ENCODE measurements at places on chromosomes 12 and 14. TPM values are rescaled to one million over a fixed set of nuclear protein-coding genes. Genes with fewer than 3 reads are reported as not detected.

DNA sequence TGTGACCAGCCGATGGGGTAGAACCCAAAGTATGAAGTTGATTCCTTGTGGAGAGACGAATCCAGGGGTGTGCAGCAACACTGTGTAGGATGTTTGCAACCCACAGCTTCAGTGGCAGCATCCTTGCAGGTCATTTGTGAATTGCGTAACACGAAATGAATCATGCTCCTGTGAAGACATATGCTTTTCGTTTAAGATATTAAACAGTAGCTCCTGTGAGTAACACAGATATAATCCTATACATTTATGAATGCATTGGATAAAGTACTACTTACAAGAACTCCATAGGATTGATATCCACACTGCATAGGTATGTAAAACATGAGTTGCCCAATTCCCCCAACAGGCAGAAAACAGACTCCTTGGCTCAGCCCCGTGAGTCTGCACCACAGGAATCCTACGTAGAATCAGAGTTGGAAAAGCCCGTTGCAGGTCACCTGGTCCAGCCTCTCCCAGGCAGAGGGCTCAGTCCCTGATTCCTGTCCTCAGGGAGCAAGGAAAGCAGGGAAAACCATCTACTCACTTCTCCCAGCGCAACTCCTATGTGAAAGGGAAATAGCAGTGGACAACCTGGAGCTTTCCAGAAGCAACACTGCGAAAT lies 75.8 kb downstream of the GPATCH2L start:
- no peaks in the 10 kb centered on the region for H3K36me3 ChIP-seq
- H3K27ac ChIP-seq = no peak overlapping the region
- DNase-seq = peak; percentile 81
- H3K4me1 ChIP-seq = peaks cover 5% of the 10 kb centered on the region
- no peak overlapping the region for H3K4me3 ChIP-seq

GRCh38 chr12:2161473-2161872 lies 108.7 kb downstream of the CACNA1C start:
- H3K27me3 ChIP-seq = peaks cover 21% of the 10 kb centered on the region
- H3K4me1 ChIP-seq = no peaks in the 10 kb centered on the region
- no peak overlapping the region for H3K27ac ChIP-seq
- H3K4me3 ChIP-seq = no peak overlapping the region
- DNase-seq = peak; percentile 18

DNA sequence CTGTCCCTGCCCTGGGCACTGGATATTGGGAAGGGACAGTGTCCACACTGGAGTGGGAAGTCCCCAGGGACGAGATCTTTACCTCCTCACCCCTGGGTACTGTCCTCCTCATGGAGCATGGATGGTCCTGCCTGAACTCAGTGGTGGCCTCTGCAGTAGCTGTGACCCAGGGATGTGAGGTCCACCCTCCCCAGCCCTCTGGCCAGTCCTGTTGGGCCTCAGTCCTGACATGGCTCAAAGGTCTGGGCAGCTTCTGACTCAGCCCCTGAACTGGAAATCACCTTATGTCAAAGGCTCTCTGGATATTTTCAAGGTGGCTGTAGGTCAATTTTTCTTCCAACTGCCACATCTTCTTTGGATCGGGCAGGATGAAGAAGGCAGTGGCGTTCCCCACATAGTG lies 24.4 kb downstream of the SERPINA1 start:
- no peaks in the 10 kb centered on the region for H3K27me3 ChIP-seq
- DNase-seq = no peak
- H3K36me3 ChIP-seq = no peaks in the 10 kb centered on the region
- no peaks in the 10 kb centered on the region for H3K4me1 ChIP-seq

GRCh38 chr12:56723352-56723751 lies 1.7 kb downstream of the NACA start:
- peaks cover 39% of the 10 kb centered on the region for H3K4me1 ChIP-seq
- H3K27me3 ChIP-seq = no peaks in the 10 kb centered on the region
- H3K27ac ChIP-seq = peak overlapping the region; percentile 77
- no peak for DNase-seq
- H3K4me3 ChIP-seq = peak overlapping the region; percentile 88

GRCh38 chr12:112148031-112148513 lies 22.7 kb downstream of the TRAFD1 start:
- peak overlapping the region; percentile 67 for H3K27ac ChIP-seq
- no peaks in the 10 kb centered on the region for H3K27me3 ChIP-seq
- peaks cover 32% of the 10 kb centered on the region for H3K4me1 ChIP-seq

DNA sequence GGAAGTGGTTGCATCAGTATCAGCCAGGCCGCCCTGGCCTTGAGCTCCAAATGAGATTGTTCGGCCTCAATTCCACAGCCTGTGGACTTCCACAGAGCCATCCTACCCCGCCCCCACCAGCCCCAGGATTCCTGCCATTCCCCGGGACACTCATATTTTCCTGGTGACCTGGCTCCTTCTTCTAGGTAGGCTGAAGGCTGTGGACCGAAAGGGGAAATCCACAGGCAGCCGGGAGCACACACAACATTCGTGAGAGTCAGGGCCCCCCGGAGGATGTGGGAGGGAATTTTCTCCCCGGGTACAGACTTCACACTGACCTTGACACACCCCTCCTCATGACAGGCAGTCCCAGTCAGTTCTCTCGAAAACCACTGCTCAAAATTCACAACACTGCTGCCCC lies 39.9 kb downstream of the RIN3 start:
- H3K27ac ChIP-seq = no peak overlapping the region
- no peaks in the 10 kb centered on the region for H3K27me3 ChIP-seq
- H3K4me3 ChIP-seq = no peak overlapping the region
- H3K4me1 ChIP-seq = no peaks in the 10 kb centered on the region
- no peaks in the 10 kb centered on the region for H3K36me3 ChIP-seq

DNA sequence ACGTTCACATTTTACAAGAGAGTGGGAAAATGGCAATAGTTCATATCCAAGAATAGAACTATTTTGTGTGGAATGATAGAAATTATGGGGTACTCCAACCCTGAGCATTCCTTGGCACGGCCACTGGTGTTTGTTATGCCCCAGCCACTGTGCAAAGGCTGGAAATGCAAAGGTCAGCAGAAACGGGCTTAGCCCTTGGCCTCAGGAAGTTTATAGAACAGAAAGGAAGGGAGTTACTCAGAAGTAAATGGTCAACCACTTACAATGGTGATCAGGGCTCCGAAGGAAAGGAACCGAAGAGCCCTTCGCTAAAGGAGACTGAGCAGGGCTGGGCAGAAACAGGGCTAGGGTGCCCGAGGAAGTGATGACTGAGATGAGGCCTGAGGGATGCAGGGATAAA lies 45.1 kb downstream of the KICS2 start:
- no peak for DNase-seq
- H3K27me3 ChIP-seq = no peaks in the 10 kb centered on the region
- no peak overlapping the region for H3K27ac ChIP-seq
- no peaks in the 10 kb centered on the region for H3K36me3 ChIP-seq
- H3K4me3 ChIP-seq = no peak overlapping the region

DNA sequence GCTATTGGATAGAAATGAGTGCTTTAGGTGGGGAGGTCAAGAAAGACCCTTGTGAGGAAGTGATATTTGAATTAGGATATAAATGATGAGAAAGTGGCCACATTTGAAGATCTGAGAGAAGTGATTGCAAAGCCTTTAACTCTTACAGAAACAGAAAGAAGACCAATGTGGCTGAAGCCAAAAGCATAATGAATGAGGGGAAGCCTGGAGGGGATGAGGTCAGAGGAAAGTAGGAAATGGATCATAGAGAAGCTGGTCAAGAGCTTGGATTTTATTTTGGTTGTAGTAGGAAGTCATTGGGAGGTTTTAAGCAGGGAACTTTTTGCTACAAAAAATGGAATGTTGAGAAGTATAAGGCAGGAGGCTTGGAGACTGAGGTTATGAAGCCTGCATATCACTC lies 3.5 kb upstream of the GYS2 start:
- no peaks in the 10 kb centered on the region for H3K27me3 ChIP-seq
- no peaks in the 10 kb centered on the region for H3K36me3 ChIP-seq
- no peak overlapping the region for H3K4me3 ChIP-seq
- DNase-seq = no peak

DNA sequence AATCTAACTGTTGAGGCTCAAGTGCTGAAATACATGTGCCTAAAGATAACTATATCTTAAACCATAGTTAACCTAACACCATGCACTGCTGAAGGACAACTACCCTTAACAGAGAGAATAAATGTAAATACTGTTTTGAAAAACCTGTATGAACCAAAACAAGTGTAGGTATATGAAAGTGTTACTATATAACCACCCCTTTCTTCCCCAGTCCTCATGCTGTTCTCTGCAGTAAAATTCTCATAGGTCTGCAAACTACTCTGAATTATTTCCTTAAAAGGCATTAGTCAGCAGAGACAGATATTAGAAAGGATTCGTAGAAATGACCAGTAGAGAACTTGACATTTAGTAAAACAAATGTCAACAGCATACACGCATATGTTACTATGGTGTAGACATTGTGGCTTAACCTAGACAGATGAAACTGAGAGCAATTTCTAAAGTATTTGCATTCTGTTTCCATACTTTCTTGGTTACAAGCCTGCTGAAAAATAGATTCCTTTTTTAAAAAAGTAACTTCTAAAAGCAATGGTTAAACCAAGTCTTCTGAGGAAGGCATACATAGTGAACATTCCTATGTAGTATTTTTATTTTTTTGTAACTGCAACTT lies 13.9 kb downstream of the CSRP2 start:
- H3K27me3 ChIP-seq = no peaks in the 10 kb centered on the region
- no peak for DNase-seq
- H3K36me3 ChIP-seq = no peaks in the 10 kb centered on the region
- no peak overlapping the region for H3K4me3 ChIP-seq

GRCh38 chr12:82675246-82675645 lies 11.5 kb upstream of the TMTC2 start:
- no peaks in the 10 kb centered on the region for H3K36me3 ChIP-seq
- H3K4me1 ChIP-seq = peaks cover 28% of the 10 kb centered on the region
- no peak overlapping the region for H3K4me3 ChIP-seq
- no peaks in the 10 kb centered on the region for H3K27me3 ChIP-seq
- no peak for DNase-seq

DNA sequence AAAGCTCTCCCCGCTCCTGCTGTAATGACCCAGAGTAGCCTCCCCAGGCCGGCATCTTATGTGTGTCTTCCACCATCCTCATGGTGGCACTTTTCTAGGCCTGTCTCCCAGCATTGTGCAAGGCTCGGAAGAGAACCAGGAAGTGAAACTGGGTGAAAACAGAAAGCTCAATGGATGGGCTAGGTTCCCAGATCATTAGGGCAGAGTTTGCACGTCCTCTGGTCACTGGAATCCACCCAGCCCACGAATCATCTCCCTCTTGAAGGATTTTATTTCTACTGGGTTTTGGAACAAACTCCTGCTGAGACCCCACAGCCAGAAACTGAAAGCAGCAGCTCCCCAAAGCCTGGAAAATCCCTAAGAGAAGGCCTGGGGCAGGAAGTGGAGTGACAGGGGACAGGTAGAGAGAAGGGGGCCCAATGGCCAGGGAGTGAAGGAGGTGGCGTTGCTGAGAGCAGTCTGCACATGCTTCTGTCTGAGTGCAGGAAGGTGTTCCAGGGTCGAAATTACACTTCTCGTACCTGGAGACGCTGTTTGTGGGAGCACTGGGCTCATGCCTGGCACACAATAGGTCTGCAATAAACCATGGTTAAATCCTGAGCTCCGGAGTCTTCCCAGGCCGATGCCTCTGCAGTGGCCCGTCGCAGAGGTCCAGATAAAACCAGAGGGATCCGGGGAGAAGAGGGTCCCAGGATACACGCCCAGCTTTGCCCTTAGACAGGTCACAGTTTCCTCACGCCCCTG lies 15.6 kb downstream of the ACVRL1 start:
- no peak overlapping the region for H3K4me3 ChIP-seq
- no peaks in the 10 kb centered on the region for H3K36me3 ChIP-seq
- no peaks in the 10 kb centered on the region for H3K27me3 ChIP-seq
- DNase-seq = peak; percentile 35
- peaks cover 5% of the 10 kb centered on the region for H3K4me1 ChIP-seq

Gene FGF6
- total RNA-seq = not detected

- no peaks in the 10 kb centered on the region for H3K27me3 ChIP-seq
- H3K4me3 ChIP-seq = no peak overlapping the region
- peak; percentile 68 for DNase-seq
- no peaks in the 10 kb centered on the region for H3K4me1 ChIP-seq
- H3K27ac ChIP-seq = no peak overlapping the region
Observed at GRCh38 chr12:32312049-32312670, 87.2 kb upstream of the FGD4 start.

DNA sequence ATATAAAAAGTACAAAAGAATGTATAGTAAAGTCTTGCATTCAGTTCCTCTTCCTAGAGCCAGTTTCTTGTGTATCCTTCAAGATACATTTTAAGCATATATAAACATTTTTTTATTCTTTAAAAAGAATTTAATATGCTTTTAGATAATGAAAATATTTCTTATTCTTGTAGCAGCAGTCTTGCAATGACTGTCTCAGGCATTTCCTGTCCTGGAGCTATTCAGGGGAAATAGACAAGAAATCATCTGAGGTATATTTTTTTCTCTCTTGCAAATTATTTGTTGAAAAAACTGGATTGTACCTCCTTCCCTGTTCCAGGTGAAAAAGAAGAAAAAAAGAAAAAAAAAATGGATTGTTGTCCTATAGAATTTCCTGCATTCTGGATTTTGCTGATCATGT lies 17.0 kb upstream of the ERBB3 start:
- no peaks in the 10 kb centered on the region for H3K36me3 ChIP-seq
- DNase-seq = no peak
- no peaks in the 10 kb centered on the region for H3K27me3 ChIP-seq
- H3K4me3 ChIP-seq = no peak overlapping the region

- no peak for DNase-seq
- H3K36me3 ChIP-seq = no peaks in the 10 kb centered on the region
- no peaks in the 10 kb centered on the region for H3K27me3 ChIP-seq
- H3K27ac ChIP-seq = no peak overlapping the region
Observed at GRCh38 chr12:92462527-92462926, 240.3 kb upstream of the PLEKHG7 start.

Gene CLEC1A
- total RNA-seq = not detected

Gene DPY19L2
- total RNA-seq = 0.98 TPM

Measured in PC-3 (cell line).